CD14-positive monocyte (primary cell): ENCODE measurements at places on chromosomes 13 and 19. TPM values are rescaled to one million over a fixed set of nuclear protein-coding genes. Genes with fewer than 3 reads are reported as not detected.
A peak's percentile ranks its signal among the peaks of the same experiment; 100 is the strongest.

- DNase-seq: no peak
Observed at GRCh38 chr13:70171151-70171550, 62.9 kb upstream of the KLHL1 start.

DNA sequence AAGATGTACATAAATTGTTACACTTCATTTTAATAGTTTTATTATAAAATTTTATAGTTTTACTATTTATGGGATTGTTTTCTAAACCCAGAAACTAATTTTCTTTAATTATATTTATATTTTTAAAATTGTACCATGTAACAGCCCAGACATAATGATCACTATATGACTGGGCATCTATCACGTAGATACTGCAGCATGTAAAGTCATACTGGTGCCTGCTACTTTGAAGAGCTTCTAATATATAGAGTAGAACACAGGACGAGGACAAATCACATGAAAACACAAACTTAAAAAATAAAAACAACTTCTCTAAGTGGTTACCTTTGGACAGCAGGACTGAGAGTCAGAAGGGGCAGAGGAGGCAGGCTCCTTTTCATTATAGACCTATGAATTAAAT lies 5.3 kb downstream of the ELF1 start:
- no peak for DNase-seq

- no peak for DNase-seq
Observed at GRCh38 chr13:51659276-51660127, 75.2 kb downstream of the WDFY2 start.

- DNase-seq: no peak
Observed at GRCh38 chr13:42612021-42612765, 38.2 kb downstream of the TNFSF11 start.

DNA sequence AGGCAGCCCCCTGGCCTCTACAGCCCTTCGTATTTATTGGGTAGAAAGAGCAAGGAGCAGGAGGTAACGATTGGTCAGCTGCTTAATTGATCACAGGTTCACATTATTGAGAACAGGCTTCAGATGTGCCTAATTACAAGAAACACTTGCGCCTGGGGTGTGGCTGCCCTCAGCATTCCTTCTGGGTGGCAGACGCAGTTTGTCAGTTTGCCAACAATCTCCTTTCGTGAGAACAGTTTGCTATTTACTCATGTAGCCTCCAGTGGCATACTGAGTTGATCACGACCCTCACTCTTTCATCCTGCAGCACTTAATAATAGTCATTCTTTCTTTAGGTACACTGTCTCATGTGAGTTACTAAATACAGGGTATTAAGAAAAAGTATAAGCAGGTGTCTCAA lies 985.6 kb downstream of the SLITRK5 start:
- no peak for DNase-seq

DNA sequence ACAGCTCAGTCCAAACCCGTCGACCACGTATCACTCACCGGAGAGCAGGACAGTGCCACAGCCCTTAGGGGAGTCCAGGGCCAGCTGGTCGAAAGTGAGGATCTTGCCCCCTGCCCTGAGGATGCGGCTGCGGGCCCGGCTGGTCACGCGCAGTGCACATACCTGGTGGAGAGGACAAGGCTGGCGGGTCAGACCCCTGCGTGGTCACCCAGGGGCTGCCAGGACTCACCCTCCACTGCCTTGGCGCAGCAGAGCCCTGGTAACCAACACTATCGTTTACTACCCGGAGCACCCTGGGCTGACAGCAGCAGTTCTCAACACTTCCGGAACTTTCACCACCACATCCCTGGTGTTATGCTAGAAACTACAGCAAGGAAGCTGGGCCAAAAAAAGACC lies 1.2 kb upstream of the FAM83E start:
- no peak for DNase-seq

DNA sequence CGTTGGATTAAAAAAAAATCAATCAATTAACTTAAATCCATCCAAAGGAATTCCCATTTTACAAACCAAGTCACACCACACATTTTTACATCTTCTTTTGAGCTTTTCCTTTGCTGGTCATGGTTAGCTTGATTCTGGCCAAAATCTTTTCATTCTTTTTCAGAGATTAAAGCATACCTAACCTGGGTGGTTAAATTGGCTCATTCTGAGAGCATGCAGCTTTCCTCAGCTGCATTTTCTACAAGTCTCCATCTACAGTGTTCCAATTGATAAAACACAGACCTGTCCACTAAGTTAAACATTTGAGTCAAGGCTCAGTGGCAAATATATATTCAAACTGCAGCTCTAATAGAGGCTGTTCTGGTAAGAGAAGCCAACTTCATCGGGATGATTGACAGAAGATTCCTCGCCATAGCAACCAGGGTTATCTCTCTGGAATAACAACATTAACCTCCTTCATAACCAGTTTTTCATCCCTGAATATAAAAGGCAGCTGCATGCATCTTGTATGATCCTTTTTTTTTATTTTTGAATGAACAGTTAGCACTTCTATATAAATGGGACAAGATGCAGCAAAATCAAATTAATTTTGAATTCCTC lies 106.2 kb downstream of the DNAJC15 start:
- no peak for DNase-seq

DNA sequence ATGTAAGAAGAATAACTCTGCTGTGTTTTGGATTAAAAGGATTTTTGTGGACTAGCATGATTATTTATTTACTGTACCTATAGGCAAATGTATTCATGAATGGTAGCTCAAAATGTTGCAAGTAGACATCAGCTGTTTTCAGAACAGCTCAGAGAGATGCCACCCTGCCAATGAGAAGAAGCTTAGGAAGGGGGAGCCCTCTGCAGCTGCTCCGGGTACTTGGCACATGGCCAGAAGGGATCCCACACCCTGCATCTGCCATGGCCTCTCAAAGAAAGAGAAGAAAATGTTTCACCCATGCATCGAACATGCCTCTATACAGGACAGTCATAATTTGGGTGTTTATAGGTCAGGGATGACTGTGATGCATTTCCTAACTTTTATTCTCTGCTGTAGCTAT lies 30.5 kb upstream of the MBNL2 start:
- no peak for DNase-seq

DNA sequence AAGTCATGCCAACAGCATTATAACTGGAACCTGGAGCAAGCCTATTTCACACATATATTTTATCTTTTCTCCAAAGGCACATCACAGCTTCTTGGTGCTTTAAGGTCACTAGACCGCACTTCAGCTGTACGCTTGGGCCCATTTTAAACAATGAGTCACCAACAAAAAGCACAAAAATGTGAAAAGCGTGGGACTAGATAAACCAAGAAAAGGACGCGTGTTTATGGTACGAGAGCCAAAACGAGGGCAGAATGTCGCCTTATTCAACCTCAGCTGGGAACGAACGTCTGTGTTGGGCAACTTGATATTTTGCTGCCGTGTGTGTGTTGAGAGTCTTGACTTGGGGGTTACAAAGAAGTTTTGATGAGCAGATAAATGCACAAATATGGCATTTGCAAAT lies 9.2 kb upstream of the EHD2 start:
- no peak for DNase-seq

DNA sequence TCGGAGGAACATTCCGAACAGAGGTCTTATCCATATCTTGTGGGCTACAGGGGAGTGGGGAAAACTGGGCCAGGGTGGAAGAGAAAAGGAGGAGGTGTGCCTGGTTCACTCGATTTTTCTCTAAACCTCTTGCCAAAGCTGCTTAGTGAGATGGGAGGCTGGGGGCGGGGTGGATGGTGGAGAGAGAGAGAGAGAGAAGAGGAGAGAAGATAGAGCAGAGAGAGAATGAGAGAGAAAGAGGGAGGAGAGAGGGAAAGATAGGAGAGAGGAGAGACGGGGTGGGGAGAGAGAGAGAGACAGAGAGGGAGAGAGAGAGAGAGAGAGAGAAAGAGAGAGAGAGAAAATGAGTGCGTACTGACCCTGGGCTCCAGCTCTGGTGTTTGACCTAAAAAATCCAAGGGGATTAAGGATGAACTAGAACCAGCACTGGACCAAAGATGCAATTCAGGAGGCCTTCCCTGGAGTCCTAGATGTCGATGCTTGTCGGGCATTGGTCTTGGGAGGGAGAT lies 14.1 kb downstream of the NOVA2 start:
- DNase-seq: no peak

DNA sequence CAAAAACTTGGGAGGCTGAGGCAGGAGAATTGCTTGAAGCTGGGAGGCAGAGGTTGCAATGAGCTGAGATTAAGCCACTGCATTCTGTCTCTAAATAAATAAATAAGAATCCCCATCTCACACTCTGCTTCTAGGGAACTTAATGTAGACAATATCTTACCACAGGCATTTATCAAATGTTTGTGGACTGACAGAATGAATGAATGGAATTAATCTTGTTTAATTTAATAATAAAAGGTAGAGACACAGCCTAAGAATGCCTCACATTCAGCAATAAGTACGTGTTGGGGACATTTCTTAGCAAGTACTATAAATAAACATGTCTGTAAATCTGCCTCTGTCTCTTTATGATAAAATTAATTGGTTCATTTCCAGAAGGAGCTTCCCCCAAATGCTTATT lies 36.2 kb upstream of the RBM26 start:
- no peak for DNase-seq

GRCh38 chr13:46367617-46368327 lies 19.3 kb downstream of the RUBCNL start:
- no peak for DNase-seq

DNA sequence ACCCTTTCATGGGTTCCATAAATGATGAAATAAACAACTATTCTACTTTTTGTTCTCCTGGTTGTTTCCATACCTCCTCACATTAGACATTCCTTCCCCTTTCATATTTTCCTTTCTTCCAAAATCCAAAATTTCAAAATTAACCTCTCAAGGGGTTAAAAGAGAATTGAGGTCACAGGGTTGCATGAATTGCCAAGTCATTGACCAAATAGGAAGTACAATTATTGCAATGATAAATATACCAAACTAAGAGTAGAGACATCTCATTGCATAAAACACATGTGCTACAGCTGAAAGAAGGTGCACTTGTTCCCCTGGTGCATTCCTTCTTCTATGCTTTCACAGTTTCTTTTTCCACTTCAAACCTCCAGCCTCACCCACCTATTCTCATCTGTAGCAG lies 136.1 kb downstream of the KCTD12 start:
- DNase-seq: peak; percentile 58

DNA sequence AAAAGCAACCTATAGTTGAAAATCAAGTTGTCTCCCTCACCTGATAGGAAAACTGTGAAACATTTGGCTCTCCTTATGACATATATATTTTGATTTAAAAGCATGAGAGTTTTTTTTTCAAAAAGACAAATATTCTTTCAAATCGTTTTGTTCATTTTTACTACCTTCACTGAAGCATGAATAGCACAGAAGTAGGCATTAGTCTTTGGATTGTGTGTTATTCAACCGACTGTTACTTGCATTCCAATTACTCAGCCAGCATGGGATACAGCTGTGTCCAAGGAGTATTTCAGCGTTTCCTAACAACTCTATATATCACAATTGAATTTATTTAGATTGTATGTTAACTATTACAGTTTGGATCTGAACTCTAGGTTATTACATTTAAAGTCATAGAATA lies 135.2 kb downstream of the PCDH9 start:
- no peak for DNase-seq

DNA sequence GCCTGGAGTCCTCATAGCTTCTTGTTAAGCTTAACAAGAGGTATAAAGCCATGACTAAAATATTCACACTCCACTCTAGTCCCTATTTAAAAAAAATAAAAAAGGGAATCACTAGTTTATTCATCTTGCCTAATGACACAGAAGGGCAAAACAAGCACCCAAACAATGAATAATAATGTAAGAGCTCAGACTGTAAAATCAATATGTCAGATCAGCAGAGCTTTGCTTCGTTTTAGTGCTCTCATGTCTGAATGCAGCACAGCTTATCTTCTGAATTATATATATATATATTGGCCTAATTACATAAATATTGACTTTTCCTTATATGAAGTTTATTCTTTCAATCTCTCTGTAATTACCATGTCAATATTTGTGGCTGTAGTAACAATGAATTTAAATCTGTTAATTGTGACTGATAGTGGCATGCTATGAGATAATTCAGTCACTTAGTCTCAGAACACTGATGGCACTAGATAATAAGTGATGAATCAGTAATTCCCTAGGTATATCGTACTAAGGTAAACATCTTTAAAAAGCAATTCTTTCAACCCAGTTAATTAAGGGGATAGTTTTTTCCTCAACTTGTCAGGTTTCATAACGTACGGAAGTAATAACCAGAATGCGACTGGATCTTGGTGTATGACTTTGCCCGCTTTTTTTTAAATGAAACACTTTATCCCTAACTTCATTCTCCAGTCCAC lies 361.9 kb upstream of the GPC6 start:
- DNase-seq: no peak

DNA sequence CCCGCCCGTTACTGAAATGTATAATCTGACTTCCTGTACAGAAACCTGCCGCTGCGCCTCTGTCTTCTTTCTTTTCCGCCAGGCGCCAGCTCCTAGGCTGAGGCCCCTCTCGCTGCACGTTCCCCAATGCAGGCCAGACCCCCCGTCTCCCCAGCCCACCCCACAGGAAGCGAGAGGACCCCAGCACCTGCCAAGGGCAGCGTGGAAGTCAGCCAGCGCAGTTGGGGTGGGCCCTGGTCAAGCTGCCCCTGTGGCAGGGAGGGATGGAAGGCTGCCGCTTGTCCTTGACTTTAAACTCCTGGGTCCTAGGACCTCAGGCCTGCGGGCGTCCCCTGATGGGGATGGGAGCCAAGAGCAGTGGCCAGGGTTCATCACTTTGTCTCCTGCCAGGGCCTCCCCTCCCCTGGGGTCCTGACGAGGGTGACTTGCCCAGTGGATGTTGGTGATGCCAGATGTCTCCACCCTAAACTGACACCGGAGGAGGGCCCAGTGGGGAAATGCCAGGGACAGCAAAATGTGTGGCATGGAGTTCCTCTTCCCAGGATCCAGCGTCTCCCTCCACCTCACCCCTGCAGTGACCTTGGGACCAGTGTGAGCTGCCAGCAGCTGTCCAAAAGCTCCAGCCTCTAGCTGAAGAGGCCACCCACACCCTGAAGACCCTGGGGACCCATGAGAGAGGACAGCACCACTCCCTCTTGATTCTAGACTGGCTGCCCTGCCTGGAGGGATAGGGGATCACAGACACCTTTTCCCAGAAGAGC lies 8.5 kb upstream of the MARCHF2 start:
- no peak for DNase-seq

DNA sequence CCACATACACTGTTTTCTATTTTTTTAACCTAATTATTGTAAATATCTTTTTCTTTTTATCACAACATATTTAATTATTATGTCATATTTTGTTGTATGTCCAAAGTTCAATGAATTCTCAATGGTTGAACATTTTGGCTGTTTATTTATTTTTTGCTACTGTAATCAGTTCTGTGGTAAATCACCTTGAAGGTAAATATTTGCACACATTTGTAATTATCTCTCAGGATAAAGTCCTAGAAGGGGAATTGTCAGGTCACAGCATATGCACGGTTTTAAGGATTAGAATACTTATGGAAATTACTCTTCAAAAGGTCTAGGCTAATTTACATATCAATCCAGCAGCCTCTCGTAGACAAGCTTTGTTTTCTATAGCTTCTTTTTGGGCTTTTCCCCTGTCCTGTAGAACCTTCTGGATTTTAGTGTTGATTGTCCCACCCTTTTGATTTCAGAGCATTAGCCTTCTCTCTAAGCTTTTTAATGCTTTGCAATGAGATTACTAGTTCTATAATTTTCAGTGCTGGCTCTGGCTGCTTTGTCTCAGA lies 362.6 kb downstream of the KCNRG start:
- DNase-seq: no peak

- no peak for DNase-seq
Observed at GRCh38 chr13:114126789-114127472, 5.5 kb downstream of the RASA3 start.

- peak; percentile 63 for DNase-seq
Observed at GRCh38 chr13:42275098-42275471, 3.1 kb downstream of the AKAP11 start.

Gene SERPINE3
- polyA plus RNA-seq: not detected

Gene CYP4F22
- 0.08 TPM for polyA plus RNA-seq

Gene MAB21L1
- not detected in 2 replicates for polyA plus RNA-seq

Gene OR7C1
- 0.15 TPM for polyA plus RNA-seq
